ENCODE measurements at places on chromosomes 2 and 18. TPM values are rescaled to one million over a fixed set of nuclear protein-coding genes. Genes with fewer than 3 reads are reported as not detected.

DNA sequence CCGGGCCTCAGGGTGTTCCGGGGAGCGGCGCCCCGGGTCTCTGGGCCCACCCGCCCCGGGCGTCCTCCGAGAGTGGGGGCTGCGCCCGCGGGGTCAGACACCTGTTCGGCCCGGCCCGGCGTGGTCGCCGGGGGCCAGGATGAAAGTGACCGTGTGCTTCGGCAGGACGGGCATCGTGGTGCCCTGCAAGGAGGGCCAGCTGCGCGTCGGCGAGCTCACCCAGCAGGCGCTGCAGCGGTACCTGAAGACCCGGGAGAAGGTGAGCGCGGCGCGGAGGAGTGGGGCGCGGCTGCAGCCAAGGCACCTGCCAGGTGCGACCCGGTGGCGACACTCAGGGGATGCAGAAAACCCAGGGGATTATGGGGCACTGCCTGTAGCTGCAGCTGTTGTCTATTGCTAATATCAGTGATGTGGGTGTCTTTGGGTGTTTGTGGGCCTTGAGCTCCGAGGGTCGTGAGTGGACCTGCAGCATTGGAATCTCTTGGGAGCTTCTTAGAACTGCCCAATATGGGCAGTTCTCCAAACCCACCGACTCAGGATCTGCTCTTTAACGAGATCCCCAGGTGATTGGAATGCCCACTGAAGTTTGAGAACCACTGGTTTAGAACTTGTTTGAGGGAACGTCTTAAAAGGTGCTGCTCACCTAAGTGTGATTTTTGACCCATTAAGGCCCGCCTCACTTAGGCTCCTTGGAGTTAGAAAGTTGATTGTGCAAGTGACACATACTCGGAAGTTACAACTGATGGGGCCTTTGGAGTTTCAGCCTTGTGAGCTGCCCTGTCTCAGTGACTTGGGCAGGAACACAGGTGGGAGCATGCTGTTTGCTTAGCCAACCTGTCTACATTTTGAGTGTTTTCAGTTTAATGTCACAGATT, 823 bp downstream of the PARD3B start:
- no peak for DNase-seq

DNA sequence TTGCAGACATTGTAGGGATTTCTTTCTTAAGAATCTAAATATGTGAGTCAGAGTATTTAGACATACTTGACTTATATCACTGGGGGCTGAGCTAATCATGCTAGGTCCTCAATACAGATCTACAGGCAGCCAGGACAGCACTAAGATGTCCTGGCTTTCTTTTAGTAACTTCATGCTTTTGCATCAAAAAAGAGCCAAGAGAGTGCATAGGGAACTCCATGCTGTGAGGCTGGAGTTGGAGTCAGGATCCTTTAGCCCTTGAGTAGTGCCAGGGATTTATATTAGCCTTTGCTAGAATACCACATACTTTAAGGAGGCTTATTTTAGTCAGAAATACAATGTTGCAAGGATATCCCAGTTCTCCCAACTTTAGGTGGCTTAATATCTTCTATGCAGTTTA, 289.7 kb downstream of the CCDC85A start:
- DNase-seq, result no peak

DNA sequence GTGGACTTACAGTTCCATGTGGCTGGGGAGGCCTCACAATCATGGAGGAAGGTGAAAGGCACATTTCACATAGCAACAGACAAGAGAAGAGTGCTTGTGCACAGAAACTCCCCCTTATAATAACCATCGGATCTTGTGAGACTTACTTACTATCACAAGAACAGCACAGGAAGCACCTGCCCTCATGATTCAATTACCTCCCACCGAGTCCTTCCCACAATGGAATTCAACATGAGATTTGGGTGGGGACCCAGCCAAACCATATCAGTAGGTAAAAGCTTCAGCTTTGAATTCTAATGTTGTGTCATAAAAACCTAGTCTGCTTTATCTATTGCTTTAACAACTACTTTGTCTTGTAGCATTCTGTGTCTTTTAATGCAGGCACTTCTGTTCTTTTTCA, 140.4 kb upstream of the PIK3C3 start:
- no peak for DNase-seq

DNA sequence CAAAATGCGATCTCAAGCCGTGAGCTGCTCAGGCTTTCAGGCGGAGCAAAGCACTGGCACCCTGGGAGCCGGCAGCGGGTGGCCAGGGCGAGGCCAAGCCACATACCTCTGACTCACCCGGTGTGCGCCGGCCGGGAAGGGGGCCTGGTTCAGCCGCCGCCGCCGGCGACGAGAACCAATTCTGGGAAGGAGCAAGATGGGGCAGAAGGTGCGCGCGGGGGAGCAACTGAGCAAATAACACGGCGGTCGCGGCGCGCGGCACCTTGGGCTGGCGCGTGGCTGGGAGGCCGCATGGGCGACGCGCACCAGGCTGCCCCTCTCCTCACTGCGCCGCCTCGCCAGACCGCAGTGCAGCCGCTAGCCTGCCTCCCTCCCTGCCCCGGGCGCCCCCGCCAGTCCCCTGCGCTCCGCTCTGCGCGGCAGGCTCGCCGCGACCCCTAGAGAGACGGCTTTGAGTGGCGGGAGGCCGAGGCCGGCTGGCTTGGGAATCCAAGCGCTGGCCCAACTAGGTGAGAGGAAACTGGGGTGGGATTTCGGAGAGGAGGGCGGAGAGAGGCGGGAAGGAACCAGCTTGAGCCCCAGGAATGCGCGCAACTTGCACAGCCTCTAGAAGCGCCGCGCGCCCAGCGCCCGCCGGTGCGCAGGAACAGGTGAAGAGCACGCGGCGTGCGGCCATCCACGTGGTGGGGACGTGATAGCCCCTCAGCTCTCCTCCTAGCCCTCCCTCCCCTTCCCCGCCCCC, 3.2 kb downstream of the NRP2 start:
- peak; percentile 56 for DNase-seq

- DNase-seq, result no peak
These were observed 25.4 kb upstream of the TANK start for GRCh38 chr2:161134547-161135518.

DNA sequence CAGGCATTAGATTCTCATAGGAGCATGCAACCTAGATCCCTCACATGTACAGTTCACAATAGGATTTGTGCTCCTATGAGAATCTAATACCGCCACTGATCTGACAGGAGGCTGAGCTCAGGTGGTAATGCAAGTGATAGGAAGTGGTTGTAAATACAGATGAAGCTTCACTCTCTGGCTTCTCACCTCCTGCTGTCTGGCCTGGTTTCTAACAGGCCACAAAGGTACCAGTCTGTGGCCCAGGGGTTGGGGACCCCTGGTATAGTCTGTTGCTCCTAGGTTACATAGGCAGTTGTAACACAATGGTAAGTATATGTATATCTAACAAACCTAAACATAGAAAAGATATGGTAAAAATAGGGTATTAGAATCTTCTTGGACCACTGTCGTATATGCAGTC, 81.8 kb downstream of the EML4 start:
- DNase-seq, result no peak

- no peak for DNase-seq
These were observed 86.9 kb upstream of the ZC3H15 start for GRCh38 chr2:186399082-186399644.

DNA sequence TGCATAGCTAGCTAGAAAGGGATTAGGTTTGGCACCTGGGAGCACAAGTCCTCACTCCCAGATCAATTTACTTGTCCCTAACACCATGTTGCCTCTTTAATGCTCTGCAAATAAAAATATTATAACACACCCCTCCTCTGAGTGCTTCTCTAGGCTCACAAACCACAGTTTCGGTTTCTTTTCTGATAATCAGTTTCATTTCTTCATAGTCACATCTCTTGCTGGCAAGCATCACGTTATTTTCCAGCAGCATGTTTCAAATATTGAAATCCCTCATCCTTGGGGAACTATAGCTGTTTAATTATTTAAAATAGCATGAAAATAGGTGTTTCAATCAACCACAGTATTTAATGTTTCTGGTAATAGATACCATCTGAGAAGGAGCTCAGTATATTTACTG, 13.9 kb upstream of the SMCHD1 start:
- no peak for DNase-seq

DNA sequence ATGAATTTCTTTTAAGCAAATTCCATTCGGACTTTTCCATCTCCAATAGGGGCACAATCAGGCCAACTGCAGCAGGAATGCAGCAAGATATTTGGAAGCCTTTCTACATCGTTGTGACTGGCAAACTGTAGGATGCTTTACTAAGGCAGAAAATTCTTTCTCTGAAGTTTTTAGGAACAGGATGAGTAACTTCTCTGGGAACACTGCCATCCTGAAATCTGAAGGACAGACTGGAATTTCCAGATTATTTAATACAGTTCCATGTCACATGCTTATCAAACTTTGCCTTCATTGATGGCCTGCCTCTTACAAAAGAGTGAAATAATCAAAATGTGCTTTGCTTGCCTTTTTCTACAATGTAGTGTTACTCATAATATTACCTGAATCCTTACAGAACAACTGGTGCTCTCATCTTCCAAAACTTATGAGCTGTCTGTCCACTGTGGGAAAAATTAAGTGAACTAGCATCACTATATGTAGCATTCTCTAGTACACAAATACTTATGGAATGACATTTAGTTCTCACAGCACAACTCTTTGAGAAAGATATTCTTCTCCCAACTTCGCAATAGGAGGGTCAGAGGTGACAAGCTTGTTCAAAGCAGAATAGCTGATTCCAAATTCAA, 32.0 kb upstream of the MAP2 start:
- no peak for DNase-seq

DNA sequence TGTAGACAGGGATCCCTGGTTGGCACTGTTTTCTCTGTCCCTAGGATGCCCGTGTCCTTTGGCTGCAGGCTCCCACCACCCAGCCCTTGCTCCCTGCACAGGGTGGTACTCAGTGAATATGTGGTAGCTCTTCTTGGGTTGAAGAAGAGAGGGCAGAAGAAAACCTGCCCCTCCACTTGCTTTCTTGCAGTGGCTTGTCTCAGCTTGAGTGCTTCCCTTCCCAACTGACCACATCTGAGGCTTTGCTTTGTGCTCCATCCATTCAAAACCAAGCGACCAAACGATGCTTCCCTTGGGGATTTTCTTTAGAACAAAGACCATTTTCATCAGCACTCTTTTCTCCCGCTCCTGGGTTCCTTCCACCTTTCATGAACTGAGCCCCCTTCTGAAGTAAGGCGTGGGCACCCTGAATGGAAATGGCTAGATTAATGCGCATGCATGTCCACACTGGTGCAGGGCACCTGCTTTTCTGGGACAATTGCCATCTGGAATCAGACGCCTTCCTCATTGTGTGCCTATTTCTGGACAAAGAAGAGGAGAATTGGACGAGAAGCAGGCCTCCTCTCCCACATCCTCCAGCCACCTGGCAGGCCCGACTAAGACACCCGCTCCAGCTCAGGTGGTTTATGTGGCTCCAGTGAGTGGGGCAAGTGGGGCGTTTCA, 59.1 kb downstream of the ARL4C start:
- DNase-seq, result no peak

- no peak for DNase-seq
These were observed 141.0 kb downstream of the ADCYAP1 start for GRCh38 chr18:1045658-1046057.

DNA sequence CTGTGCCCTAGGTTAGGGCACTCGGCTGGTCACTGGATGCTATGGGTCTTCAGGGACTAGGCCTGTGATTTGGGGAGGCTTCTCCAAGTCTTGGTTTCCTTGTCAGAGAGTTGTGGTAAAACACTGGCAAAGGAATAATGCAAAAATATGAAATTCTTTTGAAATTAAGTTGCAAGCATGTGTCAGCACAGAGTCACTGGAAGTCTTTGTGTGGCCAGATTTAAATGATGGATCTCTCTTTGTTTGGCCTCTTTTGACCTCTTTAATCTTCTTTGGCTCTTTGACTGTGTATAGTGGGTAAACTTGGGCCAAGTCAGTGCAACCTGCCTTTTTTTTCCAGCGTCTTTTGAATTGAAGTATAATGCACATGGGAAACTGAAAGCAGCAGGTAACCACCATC, 12.1 kb downstream of the HK2 start:
- no peak for DNase-seq

DNA sequence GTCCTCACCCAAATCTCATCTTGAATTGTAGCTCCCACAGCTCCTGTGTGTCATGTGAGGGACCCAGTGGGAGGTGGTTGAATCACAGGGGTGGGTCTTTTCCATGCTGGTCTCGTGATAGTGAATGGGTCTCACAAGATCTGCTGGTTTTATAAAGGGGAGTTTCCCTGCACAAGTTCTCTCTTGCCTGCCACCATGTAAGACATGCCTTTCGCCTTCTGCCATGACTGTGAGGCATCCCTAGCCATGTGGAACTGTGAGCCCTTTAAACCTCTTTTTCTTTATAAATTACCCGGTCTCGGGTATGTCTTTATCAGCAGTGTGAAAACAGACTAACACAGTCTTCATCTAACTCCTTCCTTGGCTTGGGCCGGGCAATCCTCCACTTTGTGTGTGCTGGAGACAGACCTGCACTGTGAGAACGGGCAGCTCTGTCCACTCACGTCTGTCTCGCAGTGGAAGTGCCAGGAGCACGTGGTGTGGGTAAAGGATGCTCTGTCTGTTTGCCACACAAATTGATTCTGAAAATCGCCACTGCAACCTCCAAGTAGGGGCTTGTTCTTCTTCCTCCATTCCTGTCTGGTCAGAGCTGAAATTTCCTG, 47.6 kb upstream of the OTOS start:
- no peak for DNase-seq

GRCh38 chr2:167492486-167492885, 604.2 kb downstream of the XIRP2 start:
- DNase-seq, result no peak

DNA sequence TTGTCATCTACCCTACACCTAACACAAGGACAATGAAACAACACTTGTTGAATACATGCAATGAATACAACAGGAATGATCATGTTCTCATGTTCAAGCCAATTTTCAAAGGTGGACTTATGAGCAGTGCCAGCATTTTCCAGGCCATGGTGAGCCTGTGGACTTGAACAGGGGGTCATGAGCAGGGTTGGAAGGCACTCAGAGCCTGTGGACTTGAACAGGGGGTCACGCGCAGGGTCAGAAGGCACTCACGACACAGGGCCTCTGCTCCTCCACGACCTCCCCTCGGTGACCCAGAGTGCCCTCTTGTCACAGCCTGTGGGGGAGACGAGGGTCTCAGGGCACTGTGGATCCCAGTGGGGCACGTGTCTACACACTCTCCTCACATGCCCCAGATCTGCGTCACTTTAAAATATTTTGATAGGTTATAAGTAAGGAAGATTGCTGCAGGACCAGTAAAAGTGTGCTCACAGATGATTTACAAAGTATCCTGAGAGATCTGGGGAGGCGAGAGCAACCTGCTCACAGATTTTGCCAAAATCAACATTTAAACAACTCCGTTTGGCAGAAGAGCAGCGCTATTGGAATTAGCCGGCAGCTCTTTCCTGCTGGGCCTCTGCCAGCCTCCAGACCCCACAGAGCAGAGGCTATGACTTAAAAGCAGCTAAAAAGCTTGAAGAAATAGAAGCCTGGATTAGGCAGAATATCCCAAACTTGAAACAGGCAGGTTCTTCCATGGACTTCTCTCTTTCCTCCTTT, 121.9 kb downstream of the TMEM18 start:
- no peak for DNase-seq

- no peak for DNase-seq
These were observed 498.5 kb upstream of the HS6ST1 start for GRCh38 chr2:128817171-128817570.

CCDC138 gene
- total RNA-seq, result 8.9 TPM

GAREM1 gene
- total RNA-seq, result 26.8 TPM

CTDSP1 gene
- 153 TPM for total RNA-seq

ZNF892 gene
- 5.3 TPM for total RNA-seq

PROC gene
- total RNA-seq, result not detected

LCT gene
- total RNA-seq, result not detected

THSD7B gene
- total RNA-seq, result 7.6 TPM

FAM161A gene
- total RNA-seq, result 2.7 TPM

LOXL3 gene
- 6.4 TPM for total RNA-seq

LRRTM4 gene
- 0.42 TPM for total RNA-seq
